Esophagus muscularis mucosa (tissue), 4 donors: ENCODE measurements at places on chromosomes 1 and 21.

- peak; percentile 86 for DNase-seq
Measured at GRCh38 chr1:64470665-64471217, 812 bp downstream of the CACHD1 start.

DNA sequence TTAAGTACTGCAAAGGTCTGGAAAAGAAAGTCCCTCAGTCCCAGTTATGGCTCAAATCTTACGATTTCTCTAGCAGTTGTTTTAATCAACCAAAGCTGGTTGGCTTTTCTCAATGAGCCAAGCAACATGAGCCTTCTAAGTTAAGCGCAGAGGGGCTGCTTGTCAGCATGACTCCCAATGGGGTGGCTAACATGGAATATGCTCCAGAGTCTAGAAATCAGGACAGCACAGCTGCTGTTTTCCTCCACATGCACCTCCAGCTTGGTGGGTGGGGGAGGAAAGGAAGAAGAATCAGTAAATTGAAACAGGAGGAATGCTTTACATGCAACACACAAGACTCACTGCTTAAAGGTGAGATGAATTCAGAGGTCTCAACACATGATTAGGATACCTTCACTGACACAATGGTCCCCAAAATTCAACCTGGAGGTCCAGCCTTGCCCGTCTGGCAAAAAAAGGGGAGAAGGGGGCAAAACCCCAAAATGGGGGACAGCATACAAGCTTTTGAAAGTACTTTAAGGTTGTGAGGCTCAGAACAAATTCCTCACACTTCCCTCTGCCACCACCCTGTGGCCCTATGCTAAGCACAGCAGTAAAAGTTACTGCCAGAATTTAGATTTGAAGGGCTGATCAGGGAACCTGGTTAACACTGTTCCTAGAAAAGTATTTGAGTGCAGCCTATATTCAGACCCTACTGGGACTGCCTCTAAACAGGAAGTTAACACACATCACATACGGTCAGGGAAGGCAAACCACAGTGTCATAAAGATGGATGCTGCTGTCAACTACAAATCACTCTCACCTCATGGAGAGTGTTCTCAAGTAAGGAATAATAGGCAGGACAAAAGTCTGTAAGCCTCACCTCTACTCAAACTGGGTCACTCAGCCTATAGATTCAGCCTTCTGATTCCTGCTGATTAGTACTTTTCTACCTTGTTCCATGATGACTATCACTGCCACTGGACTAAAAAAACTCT, 2.6 kb downstream of the GATAD2B start:
- no peak for DNase-seq

- no peak for DNase-seq
Measured at GRCh38 chr1:20035114-20035513, 34.9 kb upstream of the PLA2G5 start.

DNA sequence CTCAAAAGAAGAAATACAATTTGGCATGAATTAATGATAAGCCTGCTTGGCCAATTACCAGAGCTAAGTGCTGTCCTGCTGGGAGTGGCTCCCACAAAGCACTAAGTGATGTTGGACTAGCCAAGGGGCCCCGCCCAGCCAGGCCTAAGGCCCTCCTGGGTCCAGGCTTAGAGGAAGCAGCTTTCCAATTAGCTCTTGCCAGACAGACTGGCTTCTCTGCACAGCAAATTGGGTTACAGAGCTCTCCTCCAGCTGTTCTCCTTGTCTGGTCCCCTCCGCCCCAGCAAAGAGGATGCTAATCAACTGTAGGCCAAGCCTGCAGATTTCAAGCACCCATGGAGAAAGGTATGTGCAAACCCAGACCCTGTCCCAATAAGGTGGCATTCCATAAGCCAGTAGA, 151.9 kb downstream of the DMRTA2 start:
- no peak for DNase-seq

DNA sequence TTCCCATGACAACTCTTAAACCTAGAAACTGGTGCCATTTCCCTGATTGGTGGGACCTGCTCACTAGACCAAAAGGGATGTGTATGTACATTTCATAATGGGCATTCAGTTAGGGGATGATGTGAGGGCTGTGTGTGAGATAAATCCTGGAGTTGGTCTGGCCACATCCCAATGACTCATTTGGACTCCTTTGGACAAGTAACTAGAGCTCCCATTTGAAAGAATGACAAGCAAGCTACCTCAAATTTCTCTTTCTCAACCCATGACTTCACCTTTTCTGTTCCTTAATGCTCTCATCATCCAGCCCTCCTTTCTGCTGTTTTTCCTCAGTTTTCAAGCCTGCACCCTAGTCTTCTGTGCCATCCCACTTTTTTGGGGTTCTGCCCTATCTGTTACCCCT, 27.9 kb downstream of the EBNA1BP2 start:
- no peak for DNase-seq

DNA sequence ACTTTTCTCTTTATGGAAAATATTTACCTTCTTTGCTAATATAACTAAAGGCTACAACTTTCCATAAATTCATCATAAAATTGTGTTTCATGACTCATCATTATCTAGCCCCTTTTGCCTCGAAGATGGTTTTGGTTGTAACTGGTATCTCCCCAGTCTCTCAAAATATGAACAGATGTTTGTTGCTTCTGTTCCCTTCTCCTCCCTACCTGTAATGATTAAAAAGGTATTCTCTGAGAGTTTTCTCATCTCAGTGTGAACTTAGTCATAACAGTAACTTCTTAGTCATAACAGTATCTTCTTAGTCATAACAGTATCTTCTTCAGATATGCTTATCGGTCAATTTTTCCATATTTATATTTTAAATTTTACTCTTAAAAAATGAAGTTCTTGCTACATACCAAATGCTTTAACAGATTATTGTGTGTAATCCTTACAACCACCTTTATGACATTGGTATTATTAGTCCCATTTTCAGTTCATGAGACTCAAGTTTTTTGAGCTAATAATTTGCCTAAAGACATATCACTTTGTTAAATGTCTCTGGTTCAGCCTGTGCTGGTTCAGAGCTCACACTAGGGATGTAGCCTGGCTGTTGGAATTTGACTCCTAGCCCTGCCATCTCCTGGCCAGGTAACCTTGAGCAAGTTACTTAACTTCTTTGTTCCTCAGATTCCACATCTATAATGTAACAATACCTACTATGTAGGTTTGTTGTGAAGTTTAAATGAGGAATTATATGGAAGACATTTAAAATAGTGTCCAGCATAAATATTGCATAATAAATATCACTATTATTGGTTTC, 32.6 kb downstream of the ATP1B1 start:
- DNase-seq, result no peak

DNA sequence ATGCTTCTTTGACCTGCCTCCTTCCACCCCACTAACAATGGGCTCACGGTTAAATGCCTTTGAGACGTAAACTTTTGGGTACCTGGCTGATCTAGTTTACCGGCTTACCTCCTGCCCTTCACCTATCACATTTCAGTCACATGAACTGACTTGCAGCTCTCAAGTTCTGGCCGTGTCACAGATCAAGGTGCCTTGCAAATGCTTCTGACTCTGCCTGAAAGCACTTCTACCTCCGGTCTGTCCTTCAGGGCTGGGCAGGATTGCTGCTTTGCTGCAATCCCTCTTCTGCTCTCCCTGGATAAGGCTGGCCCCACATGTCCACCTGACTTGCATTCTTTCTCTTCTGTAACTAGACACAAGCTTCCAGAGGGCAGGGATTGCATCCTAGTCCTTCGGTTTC, 69.0 kb downstream of the GRIK1 start:
- no peak for DNase-seq

- no peak for DNase-seq
Measured at GRCh38 chr1:202590126-202590525, 120.1 kb downstream of the SYT2 start.

- no peak for DNase-seq
Measured at GRCh38 chr1:225874431-225874830, 7.7 kb downstream of the TMEM63A start.

DNA sequence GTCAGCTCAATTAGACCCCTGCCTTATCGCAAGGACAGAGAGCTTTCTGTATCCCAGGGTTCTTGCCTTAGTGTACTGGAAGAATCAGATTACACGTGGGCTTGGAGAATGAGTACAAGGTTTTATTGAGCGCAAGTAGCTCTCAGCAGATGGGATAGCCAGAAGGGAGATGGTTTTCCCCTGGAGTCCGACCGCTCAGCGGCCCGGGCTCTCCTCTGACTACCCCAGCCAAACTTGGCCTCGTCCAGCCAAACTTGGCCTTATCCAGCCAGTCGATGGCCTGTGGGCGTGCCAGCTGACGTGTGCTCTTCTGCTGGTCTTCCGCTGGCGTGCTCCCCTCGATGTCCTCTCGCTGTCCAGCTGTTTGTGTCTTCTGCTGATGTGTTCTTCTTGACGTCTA, 136.9 kb downstream of the SYT14 start:
- no peak for DNase-seq

- DNase-seq, result no peak
Measured at GRCh38 chr1:67078291-67078690, 24.3 kb upstream of the SLC35D1 start.

DNA sequence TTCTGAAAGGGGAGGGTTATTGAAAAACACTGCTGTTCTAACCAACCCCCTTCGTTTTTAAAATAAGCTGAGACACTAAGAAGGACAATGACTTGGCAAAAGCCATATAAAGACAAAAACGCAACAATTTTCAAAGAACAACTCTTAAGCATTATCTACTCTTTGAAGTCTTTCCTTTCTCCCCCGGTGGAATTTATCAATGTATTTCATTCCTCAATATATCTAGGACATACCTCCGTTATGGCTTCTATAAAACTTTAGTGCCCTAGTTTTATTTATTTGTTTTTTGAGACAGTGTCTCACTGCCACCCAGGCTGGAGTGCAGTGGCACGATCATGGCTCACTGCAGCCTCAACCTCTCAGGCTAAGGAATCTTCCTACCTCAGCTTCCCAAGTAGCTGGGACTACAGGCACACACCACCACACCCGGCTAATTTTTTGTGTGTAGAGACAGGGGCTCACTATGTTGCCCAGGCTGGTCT, 3.2 kb downstream of the NRDC start:
- no peak for DNase-seq

DNA sequence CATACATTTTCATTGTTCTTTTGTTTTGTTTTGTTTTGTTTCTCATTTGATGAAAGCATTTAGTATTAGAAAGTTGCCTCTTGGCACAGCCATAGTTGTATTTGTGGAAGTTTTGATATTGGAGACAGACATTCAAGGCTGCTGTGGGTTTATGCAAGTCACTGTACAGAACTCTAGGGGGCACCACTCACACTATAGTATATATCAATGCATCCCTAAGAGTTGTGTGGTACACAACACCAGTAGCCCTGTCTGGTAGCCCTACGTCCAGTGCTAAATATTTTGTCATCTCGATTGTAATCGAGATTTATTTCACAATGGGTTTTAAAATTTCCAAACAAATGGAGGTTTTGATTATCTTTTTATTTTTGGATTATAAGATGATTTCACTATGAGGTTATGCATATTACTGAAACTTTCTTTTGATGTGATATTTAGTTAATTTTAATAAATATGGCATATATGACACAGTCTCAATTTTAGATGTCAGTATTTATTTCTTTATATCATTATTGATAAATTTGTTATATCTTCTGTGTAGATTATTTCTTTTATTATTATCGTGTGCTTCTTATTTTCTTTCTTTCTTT, 112.2 kb downstream of the NR5A2 start:
- no peak for DNase-seq

DNA sequence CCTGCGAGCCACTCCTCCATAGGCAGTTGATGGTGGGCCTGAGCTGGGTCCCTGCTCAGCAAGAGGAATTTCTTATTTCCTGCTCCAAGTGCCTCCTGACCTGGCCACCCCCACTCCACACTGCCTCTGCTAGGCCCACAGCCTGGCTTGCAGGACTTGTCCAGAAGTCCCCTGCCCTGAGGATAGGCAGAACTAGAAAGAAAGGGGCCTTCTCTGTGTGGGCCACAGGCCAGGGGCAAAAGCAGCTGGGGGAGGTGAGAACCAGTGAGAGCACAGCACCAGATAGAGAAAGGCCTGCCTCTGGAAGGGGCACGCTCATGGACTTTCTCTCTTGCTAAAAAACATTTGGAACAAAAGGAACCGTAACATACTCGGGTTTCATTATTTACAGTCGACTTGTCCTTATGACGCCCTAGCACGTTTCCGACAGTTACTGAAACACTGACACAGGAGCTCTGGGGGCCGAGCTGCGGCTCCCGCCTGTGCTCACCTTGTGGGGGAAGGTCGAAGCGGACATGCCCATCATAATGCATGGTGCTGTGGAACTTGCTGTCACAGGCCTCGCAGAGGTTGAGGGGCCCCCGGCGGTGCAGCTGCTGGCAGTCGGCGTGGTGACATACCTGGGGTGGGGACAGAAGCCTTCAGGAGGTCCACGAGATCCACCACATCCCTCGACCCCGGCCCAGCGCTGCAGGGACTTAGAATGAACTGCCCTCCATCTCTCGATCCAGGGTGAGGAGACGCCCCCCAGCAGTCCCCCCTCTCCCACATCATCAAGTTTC, 11.3 kb upstream of the TNFRSF25 start:
- DNase-seq, result no peak
